ENCODE measurements at places on chromosomes 2 and 18.

GRCh38 chr2:176504440-176504839, 235.2 kb downstream of the MTX2 start:
- no peak for DNase-seq

DNA sequence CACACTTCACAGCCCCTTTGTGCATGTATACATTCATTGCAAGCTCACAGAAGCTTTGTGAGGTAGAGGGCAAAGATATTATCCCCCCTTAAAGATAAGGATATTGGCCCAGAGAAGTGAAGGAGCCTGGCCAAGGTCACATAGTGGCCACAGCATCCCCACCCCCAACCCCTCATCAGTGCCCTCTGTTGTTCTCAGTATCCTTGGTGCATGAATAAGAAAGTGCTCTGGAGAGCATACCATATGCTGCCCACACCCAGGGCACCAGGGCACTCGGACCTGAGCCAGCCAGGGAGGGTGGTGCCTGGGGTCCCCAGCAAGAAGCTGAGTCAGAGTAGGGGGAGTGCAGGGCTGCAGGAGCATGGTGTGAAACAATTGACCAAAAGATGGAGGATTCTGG, 3.3 kb downstream of the DYSF start:
- DNase-seq, result no peak

DNA sequence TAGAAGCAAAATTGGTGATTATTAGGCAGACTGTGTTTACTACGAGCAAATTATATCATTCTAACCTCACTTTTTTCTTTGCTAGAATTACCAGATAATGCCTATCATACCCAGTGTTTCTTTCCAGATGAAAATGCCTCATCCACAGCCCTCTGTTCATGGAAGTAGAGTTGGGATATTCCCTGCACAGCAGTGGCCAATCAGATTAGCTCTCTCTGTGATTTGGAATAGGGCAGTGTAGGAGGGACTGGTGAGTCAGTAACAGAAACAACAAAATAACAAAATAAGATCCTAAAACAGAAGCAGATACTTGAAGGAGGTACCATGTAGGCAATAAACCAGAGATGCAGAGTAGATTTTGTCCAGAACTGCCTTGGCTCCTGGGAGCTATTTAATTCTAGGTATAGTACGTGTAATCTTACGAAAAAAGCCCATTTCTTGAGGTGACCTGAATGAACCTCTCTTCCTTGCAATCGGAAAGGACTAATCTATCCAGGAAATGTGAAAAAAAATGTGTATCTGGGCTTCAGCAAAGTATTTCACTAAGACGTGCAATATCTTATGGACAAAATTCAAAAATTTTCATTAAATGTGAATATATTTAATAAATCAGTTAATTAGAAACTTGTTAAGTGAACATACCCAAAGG, 18.4 kb upstream of the TMEM17 start:
- no peak for DNase-seq

GRCh38 chr2:47471429-47472116, 68.6 kb downstream of the MSH2 start:
- no peak for DNase-seq

DNA sequence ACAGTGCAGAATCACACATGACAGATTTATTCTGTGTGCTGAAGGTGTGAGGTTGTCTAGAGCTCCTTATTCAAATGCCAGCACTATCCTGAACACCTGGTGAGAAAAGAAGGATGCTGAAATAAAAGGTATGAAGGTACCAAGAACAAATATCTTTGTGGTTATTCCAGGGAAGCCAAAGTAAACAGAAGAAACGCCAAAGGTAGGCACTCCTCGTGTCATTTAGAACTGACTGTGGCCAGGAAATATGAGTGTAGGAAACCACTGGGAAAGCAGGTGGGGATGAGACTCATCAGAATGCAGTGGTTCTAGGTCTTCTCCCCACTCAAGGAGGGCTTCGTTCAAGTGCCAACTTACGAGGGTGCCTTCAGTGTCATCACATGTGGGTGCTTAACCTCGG, 80.8 kb downstream of the KIF5C start:
- DNase-seq, result no peak

GRCh38 chr18:49618742-49619681, 57.2 kb downstream of the LIPG start:
- DNase-seq, result no peak

GRCh38 chr2:85600951-85601770, 1.3 kb downstream of the TMEM150A start:
- no peak for DNase-seq

DNA sequence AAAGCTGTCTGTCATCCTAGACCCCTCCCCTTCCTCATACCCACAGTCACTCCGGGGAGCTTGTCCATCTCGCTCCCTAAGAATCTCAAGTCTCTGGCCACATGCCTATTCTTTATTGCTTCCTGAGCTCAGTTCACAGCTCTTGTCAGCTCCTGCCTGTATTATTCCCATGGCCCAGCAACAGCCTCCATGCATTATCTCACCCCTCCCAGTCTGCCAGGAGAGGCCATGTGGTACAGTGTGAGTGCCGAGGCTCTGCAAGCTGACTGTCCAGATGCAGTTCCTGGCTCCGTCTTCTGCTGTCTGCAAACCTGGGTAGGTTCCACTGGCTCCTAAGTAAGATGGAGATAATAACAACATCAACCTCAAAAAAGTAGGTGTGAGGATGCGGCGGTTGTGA, 79.7 kb downstream of the MRPS9 start:
- no peak for DNase-seq

DNA sequence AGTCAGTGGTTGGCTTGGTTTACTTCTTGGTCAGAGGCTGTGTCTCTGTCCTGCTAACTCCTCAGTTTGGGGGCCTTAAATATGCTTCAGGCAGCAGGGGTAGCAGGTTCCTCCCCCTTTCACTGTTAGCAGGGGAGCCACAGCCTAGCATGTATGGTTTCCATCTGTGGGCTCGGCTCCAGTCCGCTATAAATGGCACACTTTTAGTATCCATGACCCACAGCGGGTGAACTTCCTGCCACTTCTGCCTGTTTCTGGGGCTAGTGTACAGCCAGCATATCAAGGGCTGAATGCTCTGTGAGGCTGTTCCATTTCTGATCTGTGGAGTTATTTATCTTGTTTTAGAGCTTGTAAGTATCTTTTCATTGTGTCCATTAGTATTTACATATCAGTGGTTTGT, 58.3 kb downstream of the MRPL33 start:
- DNase-seq, result no peak

DNA sequence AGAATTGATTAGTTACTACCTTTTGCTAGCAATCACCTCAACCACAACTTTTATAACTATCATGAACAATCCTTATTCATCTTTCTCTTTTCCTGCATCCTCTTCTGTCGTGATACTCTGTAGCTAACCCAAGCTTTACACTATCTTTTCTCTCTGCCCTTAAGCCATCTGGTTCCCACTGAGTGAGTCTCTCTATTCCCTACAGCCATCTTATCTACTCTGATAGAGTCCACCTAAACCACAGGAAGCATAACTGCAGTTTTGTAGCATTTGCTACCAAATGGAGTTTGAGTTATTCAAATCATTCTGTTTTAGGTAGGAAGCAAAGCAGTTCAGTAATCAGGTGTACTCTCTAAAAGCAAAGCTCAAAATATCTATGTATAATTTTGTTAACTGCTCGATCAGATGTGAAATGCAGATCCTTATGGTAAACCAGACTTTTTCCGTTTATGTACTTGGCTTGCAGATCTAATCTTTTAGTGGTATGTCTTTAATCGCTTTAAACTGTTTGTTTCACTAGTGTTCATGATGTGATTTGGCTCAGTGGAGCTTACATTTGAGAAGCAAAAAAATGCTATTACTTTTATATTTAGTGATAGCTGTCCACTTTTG, 91.0 kb downstream of the CSRNP3 start:
- DNase-seq, result no peak

DNA sequence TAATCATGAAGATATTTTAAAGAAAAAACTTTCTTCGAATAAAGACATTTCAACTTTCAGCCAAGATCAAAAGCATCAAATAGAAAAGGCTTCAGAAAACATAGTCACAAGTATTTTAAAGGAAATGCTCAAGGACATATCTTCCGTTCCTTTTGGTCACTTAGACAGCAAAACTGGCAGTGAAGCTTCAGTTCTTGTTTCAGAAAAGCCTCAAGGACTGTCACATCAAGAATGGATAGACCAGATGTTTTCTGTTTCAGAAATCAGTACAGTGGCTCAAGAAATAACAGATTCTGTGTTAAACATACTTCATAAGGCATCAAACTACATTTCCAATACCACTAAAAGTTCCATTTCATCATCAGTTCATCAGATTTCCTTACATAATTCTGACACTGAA, 51.8 kb downstream of the FSIP2 start:
- DNase-seq, result no peak

DNA sequence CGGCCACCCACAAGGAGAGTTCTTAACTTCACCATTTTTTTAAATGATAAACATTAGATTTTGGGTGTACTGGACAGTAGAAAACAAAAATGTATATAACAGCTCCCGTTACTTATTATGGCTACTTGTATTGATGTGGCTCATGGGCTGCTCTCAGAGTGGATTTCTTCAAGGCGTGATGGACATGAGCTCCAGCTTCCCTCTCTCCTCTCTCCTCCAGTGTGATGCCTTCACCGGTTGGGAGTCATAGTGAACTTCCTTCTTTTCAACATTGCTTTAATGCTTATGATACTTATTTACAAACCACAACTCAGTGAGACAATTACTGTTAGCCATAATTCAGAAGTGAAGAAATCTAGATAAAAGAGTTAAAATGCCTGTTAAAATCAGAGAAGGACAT, 515.2 kb downstream of the RNF144A start:
- DNase-seq, result no peak

DNA sequence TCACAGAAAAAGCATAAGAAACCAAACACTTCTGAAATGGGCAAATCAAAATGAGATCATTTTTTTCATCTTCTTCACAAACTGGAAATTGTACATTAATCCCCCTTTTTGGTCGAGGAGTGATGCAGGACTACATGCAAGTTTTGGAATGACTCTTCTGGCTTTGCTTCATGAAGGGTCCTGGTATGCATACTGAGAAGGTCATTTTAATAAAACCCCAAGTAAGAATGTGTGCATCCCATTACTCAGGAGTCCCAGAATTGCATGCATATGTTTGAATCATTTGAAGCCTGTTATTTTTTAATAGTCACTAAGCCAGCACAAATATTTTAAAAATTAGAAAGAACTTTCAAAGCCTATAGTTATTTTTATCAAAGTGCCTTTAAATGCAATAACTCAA, 16.7 kb upstream of the EHBP1 start:
- no peak for DNase-seq

- DNase-seq, result no peak
These were observed 98.1 kb downstream of the AGAP1 start for GRCh38 chr2:235591921-235592320.

- DNase-seq, result no peak
These were observed 324.1 kb upstream of the THUMPD2 start for GRCh38 chr2:40103163-40103562.

DNA sequence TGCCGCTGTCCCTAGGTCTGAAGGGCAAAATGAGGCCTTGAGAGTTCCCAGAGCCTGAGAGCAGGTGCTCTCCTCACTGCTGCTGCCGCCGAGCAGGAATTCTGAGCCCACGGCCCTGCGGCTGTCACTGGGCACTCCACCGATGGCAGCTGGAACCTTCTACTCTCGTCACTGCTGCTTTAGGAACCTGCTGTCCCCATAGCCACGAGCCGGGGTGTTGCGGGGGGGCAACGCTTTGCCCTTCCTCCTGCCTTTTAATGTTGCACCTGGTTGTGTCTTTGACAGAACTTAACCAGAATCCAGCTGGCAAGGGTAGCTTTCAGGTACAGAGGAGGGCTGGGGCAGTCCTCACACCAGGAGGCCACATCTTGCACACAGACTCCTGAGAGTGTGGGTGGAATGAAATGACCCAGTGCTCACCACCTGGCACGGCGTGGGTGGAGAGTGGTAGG, 32.3 kb downstream of the NCK2 start:
- DNase-seq, result no peak

DNA sequence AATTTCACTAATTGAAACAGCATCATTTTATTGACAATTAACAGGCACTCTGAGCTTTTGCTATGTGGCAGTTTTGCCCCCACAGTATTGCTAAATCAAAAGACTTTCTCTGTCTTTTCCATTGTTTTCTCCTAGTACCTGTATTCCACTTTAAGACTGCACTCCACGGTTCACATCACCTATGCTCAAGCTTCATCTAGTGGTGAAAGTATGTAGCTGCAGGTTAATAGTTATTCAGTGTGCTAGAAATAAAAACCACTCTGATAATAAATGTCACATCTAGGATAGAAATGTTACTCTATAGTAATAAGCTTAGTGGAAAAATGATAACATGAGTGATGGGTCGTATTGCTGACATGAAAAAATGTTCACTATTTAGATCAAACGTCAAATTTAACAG, 24.6 kb downstream of the ARL6IP6 start:
- DNase-seq, result no peak

- DNase-seq, result no peak
These were observed 17.9 kb upstream of the IL18R1 start for GRCh38 chr2:102337481-102338386.

GRCh38 chr2:25424426-25425028, 82.8 kb upstream of the DNMT3A start:
- no peak for DNase-seq

- no peak for DNase-seq
These were observed 31.7 kb upstream of the ZCCHC2 start for GRCh38 chr18:62490967-62491695.

DNA sequence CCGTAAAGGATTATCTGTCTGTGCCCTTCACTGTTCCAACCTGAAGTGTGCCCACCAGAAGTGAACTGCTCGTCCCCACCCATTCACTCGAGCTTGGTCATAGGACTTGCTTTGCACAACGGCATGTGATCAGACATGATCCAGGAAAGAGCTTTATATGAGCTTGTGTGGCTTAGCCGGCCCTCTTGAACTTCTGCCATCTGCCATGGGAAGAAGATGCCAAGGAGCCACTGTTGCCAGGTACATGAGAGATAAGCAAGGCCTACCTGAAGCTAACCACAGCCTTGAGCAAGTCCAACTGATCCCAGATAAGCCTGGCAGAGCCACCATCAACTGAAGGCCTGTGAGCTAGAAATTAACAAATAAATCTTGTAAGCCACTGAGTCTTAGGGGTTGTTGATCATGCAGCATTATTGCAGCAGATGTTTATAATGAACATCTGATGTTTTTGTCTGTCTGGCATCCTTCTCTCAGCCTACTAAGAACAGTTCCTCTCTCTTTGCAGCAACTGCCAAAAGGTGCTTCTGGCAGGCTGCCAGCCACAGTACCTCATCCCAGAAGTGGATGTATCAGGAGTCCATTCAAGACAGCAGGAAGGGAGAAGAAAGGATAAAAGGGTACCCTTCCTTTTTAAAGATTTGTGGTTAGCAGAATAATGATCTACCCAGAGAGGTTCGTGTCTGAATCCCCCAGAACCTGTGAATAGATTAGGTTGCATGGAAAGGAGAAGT, 16.8 kb downstream of the DBI start:
- no peak for DNase-seq

GRCh38 chr18:25819746-25820363, 270.6 kb downstream of the SS18 start:
- DNase-seq, result no peak

GRCh38 chr18:44852818-44853217, 172.1 kb downstream of the SETBP1 start:
- no peak for DNase-seq

- DNase-seq, result no peak
These were observed 800.4 kb upstream of the ID2 start for GRCh38 chr2:7881466-7881865.

GRCh38 chr2:3422161-3422779, 42.8 kb downstream of the TRAPPC12 start:
- no peak for DNase-seq

- no peak for DNase-seq
These were observed 280.9 kb downstream of the PTPRM start for GRCh38 chr18:7848054-7848412.

- no peak for DNase-seq
These were observed 94.1 kb upstream of the ZNF532 start for GRCh38 chr18:58770601-58771000.
